ENCODE measurements at places on chromosomes 6 and 20.
A peak's percentile ranks its signal among the peaks of the same experiment; 100 is the strongest.

DNA sequence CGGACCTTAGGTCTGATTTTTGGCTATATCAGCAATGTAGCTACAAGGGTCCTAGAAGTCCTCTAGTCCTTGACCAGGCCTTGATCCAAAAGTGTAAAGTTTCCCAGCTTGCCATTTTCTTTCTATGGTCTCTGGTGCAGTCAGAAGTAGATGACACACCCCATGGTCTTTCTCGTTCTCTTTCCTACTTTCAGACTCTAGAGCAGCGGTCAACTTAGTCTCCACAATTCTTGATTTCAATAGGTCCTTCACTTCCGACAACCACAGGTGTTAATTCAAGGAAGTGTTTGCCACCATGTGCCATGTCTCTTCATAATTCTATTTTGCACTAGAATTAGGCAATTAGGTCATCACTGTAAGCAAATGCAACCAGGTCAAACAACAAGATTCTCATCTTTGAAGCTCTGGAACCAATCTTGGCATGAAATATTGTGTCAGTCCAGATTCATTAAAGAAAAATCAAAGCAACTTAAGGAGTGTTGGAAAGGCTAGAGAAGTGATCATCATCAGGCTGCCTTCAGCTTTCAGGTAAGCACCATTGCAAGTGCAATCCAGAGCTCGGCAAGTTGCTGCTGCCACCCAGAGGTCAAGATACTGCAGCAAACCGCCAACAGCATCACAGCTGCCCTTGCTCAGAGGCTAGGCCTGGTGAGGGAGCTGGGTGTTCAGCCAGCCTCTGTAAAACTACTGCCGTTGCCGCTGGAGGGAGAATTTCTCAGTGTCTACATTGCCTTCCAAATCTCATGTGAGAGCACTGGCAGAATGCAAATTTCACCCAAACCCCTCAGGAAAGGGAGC is 5.6 kb upstream of the SYNE1 start:
- DNase-seq = peak; percentile 45

DNA sequence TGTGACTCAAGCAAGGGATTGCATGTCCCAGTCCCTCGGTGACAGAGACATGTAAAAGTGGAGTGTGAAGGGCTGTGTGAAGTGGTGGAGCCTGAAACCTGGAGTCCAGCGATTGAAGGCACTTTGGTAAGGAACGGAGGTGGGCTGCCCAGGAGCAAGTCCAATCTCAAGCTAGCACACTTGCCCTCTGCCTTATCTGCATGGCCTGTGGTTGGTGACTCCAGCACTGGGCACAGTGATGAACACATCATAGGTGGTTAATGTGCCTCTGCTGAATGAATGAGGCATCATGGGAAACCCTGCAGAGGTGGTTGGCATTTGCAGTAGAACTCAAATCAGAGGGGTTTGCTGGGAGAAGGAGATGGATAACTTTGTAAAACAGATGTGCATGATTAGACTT is 14.9 kb upstream of the ULBP3 start:
- no peak for DNase-seq

DNA sequence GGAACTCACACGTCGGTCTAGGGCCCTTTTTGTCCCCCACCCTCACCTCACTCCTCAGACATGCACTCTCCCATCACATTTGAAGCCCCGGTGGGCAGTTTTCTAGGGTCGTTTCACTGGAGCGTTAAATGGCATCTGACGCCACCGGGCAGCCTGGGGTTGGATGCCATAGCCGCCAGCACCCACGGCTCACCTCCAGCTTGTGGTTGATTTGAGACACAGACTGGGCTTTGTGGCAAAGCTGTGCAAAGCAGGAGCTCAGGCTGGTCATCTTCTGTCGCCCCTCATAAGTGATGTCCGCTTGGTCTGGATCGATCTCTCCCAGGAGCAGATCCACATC is 530 bp downstream of the GOPC start:
- no peak for DNase-seq

- no peak for DNase-seq
Measured at GRCh38 chr6:100176311-100176950, 182.4 kb upstream of the MCHR2 start.

DNA sequence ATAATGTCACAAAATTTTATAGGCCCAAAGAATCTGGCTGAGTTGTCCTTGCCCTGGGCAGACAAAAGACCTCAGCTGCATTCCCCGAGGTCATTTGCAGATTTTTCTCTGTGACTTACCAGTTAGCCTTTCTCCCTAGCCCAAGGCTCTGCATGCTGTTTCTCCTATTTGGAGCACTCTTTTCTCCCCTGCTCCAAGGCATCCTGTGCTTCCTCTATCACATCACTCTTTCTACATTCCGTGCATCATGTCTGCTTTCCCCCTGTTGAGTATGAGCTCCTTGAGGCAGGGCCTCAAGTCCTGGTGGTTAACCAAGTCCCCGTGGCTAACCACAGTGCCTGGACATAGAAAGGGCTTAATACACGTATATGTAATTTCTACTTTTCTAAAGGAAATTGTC is 593 bp upstream of the GSTA3 start:
- no peak for DNase-seq

DNA sequence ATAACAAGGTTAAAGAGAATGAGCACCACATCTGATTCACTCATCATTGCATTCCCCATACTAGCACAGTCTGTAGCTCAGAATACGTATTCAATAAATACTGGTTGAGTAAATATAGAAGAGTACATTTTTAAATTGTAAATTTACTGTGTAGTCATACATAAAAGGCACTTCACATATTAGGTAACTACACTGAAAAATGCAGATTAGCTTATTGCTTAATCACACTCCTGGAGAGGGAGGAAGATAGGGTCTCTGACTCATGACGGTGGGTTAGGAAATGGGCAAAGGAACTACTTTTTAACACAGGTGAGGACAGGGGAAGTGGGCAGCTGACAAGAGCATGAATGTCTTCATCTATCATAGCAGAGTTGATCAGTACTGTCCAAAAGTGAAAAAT is 133.2 kb downstream of the TBC1D32 start:
- DNase-seq = no peak

DNA sequence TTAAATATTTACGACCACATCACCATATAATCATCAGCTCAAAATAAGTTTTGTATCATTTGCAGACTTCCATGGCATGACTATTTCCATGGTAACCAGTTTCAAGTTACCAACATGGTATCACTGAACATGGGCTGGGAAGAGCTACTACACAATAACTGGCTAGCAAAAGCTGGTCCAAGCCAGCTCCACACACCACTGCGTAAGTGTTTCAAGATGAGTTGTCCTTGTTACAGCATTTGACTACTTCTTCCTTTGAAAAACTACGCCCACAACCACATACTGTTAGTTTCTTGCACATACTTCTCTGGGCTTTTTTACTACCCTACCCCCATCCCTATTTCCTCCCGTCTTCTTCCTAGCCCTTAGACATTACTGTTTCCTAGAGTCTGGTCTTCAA is 8.5 kb downstream of the CD164 start:
- no peak for DNase-seq

GRCh38 chr6:155327326-155328073 is 13.2 kb upstream of the TFB1M start:
- no peak for DNase-seq

DNA sequence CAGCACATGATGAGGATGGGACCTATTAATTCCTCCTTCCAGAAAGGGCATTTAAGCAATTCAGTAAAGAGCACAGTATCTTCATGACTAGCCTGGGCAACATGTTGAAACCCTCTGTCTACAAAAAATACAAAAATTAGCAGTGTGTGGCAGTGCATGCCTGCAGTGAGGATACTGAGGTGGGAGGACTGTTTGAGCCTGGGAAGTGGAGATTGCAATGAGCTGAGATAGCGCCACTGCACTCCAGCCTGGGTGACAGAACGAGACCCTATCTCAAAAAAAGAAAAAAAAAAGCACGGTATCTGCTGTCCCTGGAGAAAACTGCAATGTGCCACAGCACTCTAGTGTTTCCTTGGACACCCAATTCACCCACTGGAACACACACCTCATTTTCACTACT is 18.4 kb downstream of the SAMD3 start:
- DNase-seq = no peak

- no peak for DNase-seq
Measured at GRCh38 chr20:37687478-37687805, 6.4 kb upstream of the CTNNBL1 start.

DNA sequence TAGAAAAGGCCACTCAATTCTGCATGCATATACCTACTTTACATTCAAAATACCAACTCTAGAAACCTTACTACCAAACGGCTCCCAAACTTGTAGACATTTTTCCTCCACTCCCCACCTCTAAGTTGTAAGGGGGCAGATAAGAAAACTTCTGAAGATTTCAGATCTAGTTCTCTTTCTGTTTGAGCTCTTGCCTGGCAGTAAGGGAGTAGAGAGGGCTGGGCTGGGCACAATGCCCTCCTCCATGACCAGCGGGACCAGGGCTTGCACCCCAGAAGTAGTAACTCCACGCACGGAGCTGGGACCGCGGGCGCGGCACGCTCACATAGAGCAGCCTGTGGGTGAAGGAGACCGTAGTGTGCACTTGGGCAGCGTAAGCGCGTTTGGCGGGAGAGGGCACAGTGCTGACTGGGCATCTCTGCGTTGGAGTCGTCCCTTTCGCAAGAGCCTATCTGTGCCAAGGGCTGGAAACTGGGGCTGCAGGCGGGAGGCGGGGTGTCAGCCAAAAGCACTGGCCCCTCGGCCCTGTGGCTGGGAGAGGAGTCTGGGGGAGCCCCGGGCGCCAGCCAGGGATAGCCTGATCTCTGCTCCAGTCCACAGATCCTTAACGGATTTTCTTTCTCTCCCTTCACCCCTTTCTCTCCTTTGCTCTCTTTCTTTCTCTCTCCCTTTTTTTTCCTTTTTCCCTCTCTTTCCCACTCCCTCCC is 32.4 kb downstream of the PHACTR1 start:
- no peak for DNase-seq

- DNase-seq = peak; percentile 54
Measured at GRCh38 chr20:41476013-41476441, 109.4 kb upstream of the EMILIN3 start.

DNA sequence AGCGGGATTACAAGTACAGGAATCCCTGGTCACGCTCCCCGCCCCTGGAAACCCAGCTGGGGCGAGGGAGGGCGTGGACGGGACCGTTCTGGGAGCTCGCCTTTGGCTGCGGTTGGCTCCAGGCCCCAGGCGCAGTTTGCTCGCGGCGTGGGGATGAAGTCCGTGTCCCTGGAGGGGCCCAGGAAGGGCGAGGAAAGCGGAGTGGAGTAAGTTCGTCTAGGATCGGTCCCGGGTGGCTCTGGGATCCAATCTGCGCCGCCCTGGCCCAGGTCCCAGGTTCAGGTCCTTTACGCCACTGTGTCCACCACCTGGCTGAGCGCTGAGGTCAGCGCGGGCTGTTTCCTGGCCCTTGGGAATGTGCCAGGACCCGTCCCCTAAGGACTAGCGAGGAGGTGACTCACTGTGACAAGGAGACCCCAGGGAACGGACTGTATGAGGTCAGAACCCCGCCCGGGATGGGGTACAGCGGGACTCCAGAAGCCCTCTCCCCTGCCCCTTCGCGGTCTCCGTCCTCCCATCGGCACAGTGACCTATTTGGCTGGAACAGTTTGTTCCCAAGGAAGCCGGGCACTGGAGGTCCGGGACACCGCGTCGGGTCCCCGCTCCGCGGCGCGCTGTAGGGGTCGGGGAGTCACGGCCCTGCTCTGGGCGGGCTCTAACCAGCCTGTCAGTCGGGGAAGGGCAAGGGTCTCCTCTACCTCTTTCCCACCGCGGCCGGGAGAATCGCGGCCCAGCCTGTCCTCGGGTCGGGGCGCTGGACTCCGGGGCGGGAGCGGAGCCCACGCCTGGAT is 724 bp downstream of the CDKN1A start:
- DNase-seq = no peak

- DNase-seq = no peak
Measured at GRCh38 chr6:82875573-82876185, 190.0 kb downstream of the UBE3D start.

GRCh38 chr6:105935416-105935815 is 150.7 kb upstream of the PRDM1 start:
- DNase-seq = no peak

DNA sequence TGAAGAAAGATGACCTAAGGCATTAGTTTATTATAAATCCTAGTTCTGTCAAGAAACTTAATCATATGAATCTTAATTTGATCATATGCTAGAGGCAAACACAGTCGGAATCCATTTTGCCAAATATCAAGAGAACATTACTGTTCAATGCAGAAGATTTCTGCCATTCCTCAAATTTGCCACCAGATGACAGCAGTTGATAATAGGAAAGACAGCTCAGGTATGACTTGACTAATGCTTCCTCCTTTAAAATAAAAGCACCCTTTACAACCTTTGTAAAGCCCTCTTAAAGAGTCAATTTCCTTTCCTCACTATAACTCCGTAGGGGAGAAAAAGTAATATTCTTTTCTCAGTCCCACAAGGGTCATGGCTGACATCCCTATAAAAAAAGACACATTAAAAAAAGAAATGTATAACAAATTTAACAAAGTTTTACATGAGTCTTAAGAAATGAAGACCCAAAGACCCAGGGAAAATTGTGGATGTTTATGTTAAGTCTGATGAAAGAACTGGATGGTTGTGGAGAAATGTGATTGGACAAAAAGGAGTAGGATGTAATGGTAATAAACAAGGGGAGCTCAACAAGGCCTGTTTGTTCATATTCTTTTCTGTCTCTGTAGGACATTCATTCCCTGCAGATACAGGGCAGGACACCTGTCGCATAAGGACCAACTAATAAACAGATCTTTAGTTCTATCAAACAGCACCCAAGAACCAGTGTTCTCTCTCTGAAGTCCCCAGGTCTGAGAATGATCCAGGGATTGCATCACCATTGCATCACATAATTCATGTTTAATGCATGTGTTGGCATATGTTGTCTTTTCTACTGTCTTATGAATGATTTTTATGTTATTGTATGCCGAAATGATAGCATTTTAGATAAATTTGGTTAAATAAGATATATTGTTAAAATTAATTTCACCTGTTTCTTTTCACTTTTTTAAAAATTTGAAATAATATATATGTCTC is 23.0 kb upstream of the IL17A start:
- DNase-seq = no peak

DNA sequence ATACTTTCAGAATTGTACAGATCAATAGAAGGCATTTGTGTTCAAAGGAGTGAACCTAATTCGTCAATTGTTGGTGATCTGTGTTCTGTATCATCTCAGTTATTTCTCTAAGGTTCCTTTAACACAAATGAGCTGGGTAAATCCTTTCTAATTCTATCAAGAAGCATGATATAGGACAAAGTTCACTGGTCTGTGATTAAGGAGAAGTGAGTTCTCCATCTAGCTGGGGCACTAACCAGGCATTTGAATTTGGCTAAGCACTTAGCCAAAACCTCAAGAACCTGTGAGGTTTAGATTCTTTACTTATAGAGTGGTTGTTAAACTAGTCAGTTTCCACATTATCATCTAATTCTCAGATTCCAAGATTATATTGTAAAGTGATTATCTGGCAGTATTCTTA is 50.3 kb downstream of the DOP1A start:
- DNase-seq = no peak

- no peak for DNase-seq
Measured at GRCh38 chr6:166849749-166850183, 106.6 kb downstream of the RNASET2 start.

GRCh38 chr20:40160097-40160550 is 528.9 kb downstream of the MAFB start:
- DNase-seq = no peak

- DNase-seq = peak; percentile 66
Measured at GRCh38 chr6:36623547-36624459, 29.6 kb downstream of the SRSF3 start.

Data from NCI-H510A (cell line).